Activated CD8-positive, alpha-beta memory T cell treated with anti-CD3 and anti-CD28 coated beads for 1 hour (primary cell): ENCODE measurements at places on chromosomes 5 and 9.

- DNase-seq: no peak
Measured at GRCh38 chr5:55440188-55440646, 94.5 kb downstream of the PLPP1 start.

- no peak for DNase-seq
Measured at GRCh38 chr5:136098176-136098575, 34.5 kb upstream of the SMAD5 start.

- no peak for DNase-seq
Measured at GRCh38 chr9:135905380-135906258, 1.7 kb downstream of the CAMSAP1 start.

DNA sequence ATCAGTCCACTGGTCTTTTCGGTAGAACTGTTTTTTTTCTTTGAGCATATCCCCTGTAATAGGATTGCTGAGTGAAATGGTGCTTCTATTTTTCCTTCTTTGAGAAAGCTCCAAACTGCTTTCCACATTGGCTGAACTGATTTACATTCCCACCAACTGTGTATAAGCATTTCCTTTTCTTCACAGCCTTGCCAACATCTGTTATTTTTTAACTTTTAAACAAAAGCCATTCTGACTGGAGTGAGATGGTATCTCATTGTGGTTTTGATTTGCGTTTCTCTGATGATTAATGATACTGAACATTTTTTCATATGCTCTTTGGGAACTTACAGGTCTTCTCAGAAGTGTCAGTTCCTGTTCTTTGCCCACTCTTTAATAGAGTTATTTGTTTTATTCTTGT lies 764.7 kb downstream of the MTRR start:
- no peak for DNase-seq

DNA sequence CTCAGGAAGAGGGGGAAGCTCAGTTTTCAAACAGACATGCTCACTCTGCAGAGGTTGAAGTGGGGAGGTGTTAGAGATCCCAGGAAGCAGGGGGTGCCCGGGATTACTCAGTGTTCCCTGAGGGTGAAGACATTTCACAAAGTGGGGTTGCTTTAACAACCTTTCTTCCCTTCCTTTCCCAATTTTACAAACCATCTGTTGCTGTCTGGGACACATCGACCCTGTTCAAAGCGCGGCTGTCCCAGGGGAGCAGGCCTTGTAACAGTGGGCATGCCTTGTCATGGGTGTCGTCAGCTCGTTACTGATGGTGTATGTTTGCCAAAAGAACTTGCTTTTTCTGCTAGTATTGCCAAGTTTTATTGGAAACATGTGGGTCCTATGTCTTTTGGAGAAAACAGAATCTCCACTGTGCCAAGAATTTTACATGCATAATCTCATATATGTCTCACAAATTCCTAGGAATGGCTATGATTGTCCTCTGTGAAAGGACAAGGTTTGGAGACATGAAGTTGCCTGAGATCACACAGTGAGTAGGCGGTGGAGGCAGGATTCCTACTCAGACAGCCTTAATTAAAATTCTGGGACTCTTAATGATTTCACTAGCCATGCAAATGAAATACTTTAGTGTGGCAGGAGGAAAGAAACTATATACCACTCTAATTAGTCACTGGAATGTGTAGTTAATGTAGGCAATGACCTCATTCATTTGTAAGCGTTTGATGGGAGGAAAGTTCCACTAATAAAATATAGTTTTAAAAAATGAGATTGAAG lies 198.9 kb downstream of the NXNL2 start:
- no peak for DNase-seq
